ENCODE measurements at places on chromosomes 2 and 18.
A peak's percentile ranks its signal among the peaks of the same experiment; 100 is the strongest.

DNA sequence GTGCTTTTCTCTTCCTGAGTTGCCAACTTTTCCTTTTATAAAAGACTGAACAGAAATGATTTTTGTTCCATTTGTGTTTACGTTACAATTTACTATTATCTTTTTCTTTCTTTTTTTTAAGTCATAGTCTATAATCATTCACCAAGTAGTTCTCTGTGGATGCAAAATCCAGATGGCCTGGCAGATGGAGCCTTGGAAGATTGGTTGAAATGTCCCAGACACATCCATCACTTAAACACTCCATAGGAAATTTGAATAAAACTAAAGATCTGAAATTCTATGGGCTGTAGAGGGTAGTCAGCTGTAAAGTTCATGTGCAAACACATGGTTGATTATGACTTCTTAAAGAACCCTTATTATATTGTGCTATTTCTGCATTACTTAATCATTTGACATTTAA is 164.8 kb upstream of the DOCK10 start:
- no peak for DNase-seq

DNA sequence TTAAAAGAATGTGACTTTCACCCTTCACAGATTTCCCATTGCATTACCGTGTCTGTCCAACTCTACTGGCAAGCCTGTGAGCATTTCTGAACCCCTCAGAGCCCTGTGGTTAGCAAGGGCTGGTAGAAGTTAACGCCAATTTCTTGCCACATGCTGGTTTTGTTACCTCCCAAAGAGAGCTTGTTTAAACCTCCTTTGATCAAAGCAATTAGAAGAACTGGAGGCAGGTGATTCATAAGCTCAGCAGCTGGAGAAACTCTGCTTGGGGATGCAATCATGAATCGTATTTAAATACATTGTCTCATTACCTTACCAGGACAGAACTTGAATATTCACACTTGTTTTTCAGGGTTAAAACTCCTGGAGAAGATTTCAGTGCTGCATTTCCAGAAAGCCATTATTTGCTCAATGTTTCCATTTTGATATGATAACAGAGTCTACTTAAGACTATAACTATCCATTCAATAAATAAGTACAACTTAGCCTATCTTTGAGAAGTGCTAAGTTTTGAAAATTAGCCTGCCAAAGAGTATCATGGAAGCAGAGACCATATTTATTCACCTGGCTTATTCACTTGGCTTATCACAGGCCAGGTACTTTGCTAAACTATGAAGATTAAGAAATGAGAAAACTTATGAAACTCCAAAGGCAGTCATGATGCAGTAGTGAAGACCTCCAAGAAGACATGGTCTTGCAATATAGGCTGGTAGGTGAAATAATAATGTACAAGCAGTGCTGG is 292.8 kb downstream of the INSIG2 start:
- DNase-seq = no peak

- no peak for DNase-seq
Measured at GRCh38 chr2:233117351-233117750, 57.2 kb downstream of the INPP5D start.

- DNase-seq = no peak
Measured at GRCh38 chr18:34543356-34543755, 166.7 kb upstream of the DTNA start.

- no peak for DNase-seq
Measured at GRCh38 chr2:32718752-32719151, 90.9 kb downstream of the TTC27 start.

GRCh38 chr2:10541775-10542432 is 93.8 kb upstream of the ODC1 start:
- no peak for DNase-seq

DNA sequence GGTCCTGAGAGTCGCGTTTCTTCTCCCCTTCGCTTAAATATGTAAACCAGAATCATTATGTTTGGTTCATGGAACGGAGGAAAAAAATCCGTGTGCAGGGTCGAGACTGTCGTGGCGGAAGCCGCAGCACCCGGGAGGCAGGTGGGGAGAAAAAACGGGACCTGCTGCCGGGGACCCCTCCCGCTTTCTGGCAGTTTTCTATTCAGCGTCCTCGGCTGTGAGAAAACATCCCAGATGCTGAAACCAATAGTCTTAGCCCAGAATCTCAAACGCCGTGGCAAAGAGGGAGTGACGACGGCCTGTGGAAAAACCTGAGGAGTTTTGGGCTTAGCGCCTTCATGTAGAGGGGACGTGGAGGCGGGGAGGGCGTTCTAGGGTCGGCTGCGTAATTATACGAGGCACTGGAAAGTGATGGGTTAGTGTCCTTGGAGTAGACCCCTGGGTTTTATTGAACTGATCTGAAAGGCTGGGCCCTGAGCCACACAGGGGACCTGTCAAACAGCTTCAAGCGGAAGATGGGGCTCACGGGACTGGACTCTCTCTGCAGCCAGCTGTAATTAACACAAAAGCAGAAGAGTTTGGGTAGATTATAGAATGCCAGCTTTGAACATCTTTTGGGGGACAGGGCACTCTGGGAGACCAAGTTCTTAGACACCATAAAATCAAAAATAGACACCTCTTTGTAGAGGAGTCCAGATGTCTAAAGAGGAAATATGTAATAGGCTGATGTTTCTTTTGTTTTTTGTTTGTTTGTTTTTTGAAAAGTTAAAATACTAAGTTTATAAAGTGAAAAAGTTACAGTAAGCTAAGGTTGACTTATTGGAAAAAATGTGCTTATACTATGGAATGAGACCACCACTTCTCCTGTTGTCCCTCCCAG is 834 bp upstream of the BUB1 start:
- peak; percentile 43 for DNase-seq

GRCh38 chr2:128638341-128639119 is 319.9 kb upstream of the HS6ST1 start:
- DNase-seq = no peak

DNA sequence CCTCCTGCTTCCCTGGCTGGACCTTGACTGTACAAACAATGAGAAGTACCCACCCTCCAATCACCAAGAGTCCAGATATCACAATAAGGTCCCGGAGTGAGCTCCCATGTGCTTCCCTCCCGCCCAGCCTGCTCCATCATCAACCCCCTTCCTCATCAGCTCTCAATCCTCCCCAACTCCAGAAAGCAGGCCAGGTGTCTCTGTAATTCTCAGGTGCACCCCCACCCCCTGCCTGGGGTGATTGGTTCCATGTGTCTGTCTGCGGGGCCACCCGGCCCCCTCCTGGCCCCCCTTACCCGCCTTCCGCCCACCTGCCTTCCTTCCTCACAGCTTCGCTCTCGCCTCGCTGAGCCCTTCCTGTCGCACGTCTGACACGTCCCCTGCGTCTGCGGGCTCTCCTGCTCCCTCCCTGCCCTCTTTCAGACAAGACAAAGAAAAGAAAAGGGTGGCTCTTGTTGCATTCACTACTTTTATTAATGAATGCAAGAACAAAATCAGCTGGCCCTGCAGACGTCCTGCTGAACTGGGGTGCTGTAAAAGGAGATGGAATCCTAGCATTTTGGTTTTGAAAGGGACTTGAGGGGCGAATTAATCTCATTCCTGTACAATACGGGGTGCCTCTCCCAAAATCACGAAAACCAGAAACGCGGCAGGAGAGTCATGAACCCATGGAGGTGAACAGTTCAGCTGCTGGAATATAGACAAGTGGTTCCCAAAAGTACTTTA is 26.5 kb upstream of the IGFBP2 start:
- peak; percentile 77 for DNase-seq

- DNase-seq = no peak
Measured at GRCh38 chr18:45843019-45843418, 17.5 kb downstream of the SIGLEC15 start.

DNA sequence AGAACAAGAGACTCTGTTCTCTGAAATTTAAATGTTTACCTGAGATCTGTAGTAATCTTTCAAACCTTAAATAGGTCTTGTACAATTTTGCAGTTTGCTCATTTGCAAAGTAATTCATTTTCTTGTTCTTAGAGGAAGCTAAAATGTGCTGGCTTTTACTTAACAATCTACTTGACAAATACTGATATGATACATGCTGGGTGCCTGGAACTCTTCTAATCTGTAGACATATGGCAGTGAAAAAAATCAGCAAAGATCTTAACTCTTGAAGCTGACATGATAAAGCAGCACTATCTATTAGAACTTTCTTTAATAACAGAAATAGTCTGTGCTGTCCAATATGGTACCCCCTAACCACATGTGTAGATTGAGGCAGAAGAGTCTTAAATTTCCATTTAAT is 1352.8 kb upstream of the SLC39A10 start:
- no peak for DNase-seq

- no peak for DNase-seq
Measured at GRCh38 chr2:73281244-73281643, 3.0 kb downstream of the FBXO41 start.

GRCh38 chr18:79772108-79772864 is 25.5 kb upstream of the KCNG2 start:
- DNase-seq = no peak

- no peak for DNase-seq
Measured at GRCh38 chr2:64952511-64953482, 36.4 kb upstream of the SLC1A4 start.

- DNase-seq = no peak
Measured at GRCh38 chr2:24400207-24400907, 40.0 kb upstream of the ITSN2 start.

- no peak for DNase-seq
Measured at GRCh38 chr2:126769118-126769517, 113.2 kb downstream of the GYPC start.

- no peak for DNase-seq
Measured at GRCh38 chr2:226788064-226788463, 11.6 kb downstream of the IRS1 start.

DNA sequence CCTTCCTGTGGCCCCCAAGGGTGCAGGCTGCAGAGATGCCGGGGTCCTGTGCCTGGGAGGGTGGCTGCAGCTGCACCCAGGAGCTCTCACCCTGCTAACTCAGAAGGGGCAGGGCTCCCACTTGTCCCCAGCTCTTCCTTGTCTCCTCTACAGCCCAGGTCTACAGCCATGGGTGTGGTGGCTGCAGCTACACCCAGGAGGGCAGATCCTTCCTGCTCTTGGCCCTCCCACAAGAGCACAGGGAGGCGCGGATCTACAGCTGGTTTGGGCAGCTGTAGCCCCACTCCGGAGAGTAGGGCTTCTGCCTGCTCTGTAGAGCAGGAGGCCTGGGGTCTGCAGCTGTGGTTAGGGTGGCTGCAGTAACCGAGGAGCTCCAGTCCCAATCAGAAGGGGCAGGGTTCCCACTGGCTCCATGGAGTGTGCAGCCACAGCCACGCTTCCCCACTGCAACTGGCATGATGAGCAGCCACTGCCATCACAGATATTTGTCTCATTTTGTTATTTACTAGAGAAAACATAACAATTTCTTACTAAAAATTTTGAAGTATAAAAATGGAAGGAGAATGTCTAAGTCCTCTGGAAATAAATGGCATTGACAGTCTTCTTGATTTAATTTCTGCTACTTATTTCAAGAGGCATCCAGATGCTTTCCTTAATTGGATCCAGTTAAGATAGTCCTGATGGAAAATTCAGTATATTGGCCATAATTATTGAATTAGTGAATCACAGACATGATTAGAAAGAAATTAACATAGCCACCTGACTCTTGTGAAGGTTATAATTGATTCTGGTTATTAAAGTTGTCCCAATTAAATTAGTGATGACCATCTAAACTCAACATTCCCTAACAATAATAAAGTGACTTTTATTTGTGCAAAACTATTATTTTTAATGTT is 233.6 kb downstream of the KCNE4 start:
- no peak for DNase-seq

- DNase-seq = no peak
Measured at GRCh38 chr2:212940816-212941215, 210.6 kb downstream of the IKZF2 start.

DNA sequence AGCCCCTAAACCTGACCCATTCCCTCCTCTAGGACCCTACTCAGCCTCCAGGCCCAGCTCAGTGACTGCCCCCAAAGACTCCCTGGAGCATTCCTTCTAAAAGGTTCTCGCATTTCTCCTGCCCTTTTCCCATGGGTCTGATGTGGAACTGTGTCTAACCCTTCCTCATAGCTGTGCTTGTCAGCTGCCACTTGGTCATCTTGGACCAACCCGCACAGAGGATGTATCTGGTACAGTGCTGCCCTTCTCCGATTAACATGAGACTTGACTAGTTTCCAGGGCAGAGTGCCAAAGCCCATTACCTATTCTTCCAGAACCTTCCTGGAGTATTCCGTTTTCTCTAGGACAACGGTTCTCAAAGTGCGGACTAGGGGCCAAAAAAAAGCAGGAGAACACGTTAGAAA is 518 bp upstream of the NFU1 start:
- no peak for DNase-seq

- DNase-seq = no peak
Measured at GRCh38 chr18:4284528-4284927, 170.6 kb downstream of the DLGAP1 start.

DNA sequence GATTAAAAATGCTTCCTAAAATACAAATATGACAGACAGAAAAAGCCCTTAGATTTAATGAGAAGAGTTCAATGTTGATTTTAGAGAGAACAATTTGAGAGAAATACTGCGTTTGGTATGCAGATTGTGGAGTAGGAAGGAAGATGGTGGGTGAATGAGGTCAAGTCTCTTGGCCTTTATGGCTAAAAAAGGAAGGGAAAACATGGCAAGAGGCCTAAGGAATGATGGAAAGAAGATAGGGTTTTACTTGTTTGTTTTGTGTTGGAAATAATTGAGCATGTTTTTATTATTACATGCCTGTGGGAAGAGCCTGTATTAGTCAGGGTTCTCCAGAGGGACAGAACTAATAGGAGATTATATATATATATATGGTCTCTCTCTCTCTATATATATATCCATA is 318.1 kb downstream of the TRIB2 start:
- no peak for DNase-seq

DNA sequence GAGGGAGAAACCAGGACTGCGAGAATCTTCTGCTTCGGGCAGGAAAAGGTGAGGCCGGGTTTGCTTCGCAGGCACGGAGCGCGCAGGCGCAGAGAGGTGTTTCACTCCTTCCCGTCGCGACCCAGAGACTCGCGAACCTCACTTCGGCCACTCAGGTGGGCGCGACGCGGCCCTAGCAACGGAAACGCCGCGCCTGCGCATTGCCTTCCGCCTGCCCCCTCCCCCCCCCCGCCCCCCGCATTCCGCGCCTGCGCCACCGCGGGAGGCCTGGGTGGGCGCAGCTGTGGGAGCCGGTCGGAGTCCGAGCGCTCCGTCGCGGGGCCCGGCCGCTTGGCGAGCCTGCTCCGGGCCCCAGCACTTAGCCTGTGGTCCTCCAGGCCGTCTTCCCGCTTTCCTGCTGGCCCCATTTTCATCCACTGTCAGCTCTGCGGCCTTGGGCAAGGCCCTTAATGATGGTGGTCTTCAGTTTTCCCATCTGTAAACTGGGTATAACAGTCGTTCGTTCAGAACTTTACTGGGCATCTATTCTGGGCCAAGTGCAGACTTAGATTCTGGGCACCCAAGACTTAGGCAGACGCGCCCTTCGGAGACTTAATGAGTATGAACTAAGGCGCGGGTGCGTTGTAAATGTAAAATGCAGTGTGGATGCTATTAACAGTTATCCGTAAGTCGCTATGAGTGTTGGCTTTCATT is 62.1 kb upstream of the ACKR3 start:
- DNase-seq = peak; percentile 73

- DNase-seq = no peak
Measured at GRCh38 chr2:159208438-159208837, 78.1 kb downstream of the WDSUB1 start.
